Bone marrow (tissue), 2 donors: ENCODE measurements at places on chromosomes 1 and 21.

DNA sequence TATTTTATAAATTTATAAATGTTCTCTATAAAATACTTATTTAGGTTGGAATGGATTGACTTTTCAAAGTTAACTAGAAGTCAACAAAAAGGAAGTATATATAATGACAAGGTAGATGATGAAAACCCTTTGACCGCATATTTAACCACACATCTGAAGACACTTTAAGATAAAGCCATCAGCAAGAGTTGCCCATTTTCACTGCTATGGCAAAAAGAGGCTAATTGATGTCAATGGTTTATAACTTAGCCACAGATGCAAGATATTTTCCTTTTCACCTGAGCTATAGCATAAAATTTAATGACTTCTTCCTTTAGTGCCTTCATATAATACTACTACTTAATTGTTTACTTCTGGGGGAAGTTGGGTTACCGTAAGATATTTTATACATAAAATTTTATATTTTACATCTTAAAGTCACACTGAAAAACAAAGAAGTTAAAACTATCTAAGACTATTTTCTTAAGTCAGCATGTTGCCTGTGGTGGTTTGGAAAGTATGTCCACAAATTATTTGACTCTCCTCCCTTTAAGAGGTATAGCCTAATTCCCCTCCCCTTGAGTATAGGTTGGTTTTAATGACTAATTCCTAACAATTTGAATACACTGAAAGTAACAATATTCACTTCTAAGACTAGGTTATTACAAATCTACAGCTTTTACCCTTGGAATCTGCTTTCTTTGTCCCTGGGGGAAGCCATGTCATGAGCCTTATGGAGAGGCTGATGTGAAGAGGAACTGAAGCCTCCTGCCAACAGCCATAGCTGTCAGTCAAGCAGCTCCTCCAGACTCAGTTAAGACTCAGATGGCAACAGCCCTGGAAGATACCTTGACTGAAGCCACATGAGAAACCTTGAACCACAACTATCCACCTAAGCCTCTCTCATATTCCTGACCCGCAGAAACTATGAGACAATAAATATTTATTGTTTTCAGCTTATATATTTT, 40.3 kb upstream of the LRRC8B start:
- peak; percentile 27 for DNase-seq

DNA sequence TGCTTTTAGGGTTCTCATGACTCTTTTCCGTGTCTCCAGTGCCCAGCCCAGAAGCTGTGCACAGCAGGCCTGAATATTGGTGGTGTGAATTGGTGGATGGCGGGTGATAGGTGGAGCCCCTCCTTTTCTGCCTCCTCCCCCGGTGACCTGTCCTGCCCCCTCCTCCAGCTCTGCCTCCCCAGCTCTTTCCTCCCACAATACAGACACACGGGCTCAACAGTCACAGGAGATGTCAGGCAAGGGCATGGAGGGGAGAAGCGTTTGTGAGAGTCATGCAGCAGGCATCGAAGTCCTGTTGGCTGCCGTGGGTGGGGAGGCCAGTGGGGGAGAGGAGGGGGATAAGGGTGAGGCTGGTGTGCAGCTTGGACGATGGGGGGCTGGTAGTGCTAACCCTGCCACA, 17.3 kb upstream of the TTC4 start:
- no peak for DNase-seq

DNA sequence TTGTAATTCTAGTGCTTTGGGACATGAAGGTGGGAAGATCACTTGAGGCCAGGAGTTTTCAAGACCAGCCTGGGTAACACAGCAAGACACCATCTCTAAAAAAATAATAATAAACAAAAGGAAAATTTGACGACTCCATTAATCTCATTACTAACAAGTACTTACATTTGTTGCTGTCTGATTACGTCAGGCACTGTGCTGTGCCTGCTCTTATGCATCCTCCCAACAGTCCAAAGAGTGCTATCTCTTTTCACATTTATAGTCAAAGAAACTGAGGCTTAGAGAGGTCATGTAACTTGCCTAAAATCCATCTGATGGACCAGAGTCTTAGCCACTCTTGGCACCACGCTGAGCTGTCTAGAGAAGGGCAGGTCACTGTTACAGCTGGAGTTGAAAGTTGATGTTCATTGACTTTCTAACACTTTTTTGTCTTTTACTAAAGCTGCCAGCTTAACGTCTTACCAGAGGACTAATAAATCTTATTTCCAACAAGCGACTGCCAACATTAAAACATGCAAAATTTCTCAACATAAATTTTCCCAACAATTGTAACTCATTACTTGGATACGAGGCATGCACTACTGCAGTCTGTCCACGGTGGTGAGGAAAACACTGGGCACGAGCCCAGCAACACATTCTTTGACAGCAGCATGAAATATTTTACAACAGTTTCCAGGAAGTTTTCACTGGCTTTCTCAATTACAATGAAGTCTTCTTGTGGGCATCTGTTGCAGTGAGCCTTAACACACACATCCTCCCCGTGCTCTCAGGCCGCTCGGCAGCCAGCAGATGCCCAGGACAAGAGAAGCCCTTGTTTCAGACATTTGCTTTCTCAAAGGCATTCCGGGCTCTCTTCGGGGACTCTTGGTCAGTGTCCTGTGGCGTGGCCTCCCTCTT, 262.9 kb upstream of the PROX1 start:
- DNase-seq, result no peak

GRCh38 chr1:227766015-227766634, 30.9 kb downstream of the SNAP47 start:
- no peak for DNase-seq

DNA sequence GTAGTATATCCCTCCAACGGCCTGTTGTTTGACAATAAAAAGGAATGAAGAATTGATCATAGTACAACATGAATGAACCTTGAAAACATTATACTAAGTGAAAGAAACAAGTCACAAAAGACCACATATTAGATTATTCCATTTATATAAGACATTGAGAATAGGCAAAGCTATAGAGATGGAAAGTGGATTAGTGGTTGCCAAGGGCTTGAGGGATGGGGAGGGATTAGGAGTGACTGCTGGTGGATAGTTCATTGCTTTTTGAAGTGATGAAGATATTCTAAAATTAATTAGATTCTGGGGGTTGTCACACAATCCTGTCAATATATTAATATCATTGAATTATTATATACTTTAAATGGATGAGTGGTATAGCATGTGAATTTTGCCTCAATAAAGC, 142.5 kb upstream of the DPT start:
- DNase-seq, result no peak

DNA sequence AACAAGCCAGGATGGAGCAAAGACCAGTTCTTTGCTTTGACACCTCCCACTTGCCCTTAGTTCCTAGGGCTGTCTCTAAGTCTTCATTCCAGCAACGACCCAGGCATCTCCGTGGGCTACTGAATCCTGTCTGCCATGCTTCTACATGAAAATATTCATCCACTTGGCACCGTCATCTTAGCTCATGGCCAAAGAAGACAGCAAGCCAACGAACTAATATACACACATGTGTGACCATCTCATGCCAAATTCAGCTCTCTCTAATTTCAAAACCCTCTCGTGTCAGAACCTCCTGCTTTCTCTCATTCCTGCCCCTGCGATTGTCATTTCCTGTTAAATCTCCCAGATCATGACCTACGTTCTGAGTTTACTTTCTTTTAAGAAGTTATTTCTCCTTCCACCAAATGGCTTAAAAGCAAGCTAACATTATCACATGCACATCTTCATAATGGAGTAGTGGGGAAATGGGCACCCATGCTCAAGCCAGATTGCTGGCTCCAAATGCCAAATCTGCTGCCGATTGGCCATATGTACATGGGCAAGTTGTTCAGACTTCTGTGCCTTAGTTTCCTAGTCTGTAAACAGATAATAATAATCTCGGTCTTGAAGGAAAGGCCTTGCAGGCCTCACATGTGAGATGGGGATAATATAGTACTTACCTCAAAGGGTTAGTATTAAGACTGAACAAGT, 373.4 kb downstream of the USH2A start:
- DNase-seq, result no peak

- DNase-seq, result peak; percentile 34
These were observed 60.3 kb downstream of the SLC45A1 start for GRCh38 chr1:8378178-8378577.

GRCh38 chr1:201890223-201890622, 1.5 kb downstream of the SHISA4 start:
- DNase-seq, result no peak
